Activated T-cell treated with anti-CD3 and anti-CD28 coated beads, Interleukin-2, amount 50 U/mL, for 24 hours (primary cell): ENCODE measurements at places on chromosomes 4 and X.

DNA sequence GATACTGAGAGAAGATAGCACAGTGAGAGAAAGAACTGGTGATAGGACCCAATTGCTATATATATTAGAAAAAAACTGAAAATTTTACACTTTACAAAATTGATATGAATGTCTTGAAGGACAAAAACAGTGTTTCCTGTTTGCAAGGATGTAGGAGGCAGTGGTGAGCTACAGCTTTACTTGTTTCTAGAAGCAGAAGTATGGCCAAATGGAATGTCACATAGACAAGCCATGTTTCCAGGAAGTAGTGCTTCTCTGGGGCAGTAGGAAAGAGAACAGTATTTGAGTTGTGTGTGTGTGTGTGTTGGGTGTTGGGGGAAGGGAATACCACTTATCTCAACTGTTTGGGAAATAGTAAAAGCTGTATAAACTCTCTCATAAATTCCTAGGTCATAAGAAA, 60.9 kb upstream of the IBSP start:
- no peaks in the 10 kb centered on the region for H3K4me1 ChIP-seq
- no peak overlapping the region for H3K4me3 ChIP-seq

DNA sequence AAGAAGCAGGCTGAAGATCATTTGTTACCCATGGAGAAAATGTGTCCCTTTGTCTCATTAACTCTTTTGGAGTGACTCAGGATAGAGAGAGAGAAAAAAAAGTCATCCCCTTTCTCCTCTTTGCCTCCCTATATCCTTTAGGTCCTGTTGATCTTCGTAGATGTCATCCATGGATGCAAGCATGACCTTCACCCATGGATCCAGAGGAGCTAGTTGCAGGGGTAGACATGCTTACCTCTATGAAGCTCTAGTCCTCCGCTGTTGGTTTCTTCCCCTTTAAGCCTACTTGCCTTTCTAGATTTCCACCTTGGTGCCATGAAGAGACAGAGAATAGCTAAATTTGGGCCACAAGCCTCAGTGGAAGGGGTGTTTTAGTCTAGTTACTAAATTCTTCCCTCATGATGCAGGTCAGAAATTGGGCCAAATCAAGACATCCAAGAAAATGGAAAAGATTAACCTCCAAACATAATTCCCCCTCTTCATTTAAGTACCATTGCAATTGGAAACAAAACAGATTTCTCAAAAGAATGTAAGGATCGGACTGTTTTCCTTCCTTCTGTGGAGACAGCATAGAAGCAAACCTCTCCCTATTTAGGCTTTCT, 178.4 kb downstream of the TECRL start:
- no peak overlapping the region for H3K27ac ChIP-seq
- DNase-seq, result no peak
- H3K4me1 ChIP-seq, result no peaks in the 10 kb centered on the region
- no peak overlapping the region for H3K4me3 ChIP-seq
- H3K27me3 ChIP-seq, result no peaks in the 10 kb centered on the region

DNA sequence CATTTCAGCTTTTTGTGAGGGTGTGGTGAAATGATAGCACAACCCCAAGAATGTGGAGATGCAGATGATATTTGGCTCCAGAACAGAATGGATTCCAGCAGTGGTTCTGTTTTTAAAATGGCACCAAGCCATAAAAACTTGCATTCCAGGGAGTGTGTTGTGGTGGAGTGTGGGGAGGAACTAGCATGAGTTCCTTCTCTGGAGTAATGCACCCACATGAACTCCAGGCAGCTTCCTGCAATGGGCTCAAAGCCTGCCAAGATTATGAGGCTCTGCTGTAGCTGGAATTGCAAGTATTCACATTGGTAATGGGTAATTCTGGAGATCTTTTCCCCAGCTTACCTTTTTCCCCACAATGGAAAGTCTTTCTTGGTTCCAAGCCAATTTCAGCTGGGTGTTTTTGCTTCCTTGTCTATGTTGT, 161.4 kb downstream of the RAB28 start:
- no peaks in the 10 kb centered on the region for H3K27me3 ChIP-seq
- no peak overlapping the region for H3K4me3 ChIP-seq
- DNase-seq, result no peak
- H3K36me3 ChIP-seq, result peaks cover 40% of the 10 kb centered on the region

DNA sequence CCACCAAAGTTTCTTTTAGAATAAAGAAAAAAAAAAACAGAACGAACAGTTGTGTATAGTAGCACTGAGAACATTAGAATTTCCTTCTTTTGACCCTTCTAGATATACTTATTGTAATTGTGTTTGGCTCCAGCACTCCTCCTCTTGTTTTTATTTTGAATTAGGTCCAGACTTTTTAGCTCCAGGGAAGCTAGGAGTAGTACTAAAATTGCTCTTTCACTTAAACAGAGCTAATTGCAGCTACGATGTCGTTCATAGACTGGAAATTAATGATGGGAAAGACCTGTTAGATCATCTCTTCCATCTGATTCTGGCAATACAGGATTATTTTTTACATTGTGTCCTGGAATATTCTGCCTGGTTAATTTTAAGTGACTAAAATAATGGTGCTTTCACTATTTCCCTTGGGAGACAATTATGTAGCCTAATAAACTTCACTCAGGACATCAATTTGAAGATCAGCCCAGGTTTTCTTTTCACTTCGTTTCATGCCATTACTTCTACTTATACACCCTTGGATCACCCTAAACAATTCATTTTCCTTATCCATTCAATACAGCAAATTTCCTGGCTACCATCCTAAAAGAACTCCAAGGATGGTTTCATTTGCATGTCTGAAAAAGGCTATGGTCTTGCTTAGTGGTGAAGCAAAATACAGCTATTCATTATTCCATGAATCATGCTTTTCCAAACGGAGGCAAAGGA, 480.8 kb upstream of the TECRL start:
- H3K27me3 ChIP-seq, result no peaks in the 10 kb centered on the region
- H3K4me1 ChIP-seq, result no peaks in the 10 kb centered on the region
- DNase-seq, result no peak
- no peak overlapping the region for H3K4me3 ChIP-seq

DNA sequence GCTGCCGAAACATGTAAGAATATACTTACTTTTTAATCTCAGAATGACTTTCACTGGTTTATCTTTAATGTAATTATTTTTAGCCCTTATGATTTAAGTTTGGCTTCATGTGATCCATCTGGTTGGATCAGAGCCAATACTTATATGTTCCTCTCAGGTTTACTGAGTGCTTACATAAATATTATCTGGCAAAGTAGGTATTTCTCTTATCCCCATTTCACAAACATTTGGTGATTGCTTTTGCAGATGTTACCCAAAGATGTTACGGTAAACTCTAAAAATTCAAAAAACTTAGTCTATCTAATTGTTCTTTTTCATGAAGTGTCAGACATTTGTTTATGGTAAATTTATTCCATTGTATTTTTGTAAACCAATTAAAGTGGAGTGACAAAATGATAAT, 115.0 kb upstream of the TLL1 start:
- no peak for DNase-seq
- no peaks in the 10 kb centered on the region for H3K36me3 ChIP-seq
- H3K4me1 ChIP-seq, result no peaks in the 10 kb centered on the region
- no peaks in the 10 kb centered on the region for H3K27me3 ChIP-seq
- H3K4me3 ChIP-seq, result no peak overlapping the region
- H3K27ac ChIP-seq, result no peak overlapping the region

- H3K4me3 ChIP-seq, result no peak overlapping the region
- peaks cover 1% of the 10 kb centered on the region for H3K36me3 ChIP-seq
- H3K27me3 ChIP-seq, result no peaks in the 10 kb centered on the region
- peaks cover 7% of the 10 kb centered on the region for H3K4me1 ChIP-seq
Observed at GRCh38 chr4:39614487-39615162, 24.0 kb downstream of the SMIM14 start.

DNA sequence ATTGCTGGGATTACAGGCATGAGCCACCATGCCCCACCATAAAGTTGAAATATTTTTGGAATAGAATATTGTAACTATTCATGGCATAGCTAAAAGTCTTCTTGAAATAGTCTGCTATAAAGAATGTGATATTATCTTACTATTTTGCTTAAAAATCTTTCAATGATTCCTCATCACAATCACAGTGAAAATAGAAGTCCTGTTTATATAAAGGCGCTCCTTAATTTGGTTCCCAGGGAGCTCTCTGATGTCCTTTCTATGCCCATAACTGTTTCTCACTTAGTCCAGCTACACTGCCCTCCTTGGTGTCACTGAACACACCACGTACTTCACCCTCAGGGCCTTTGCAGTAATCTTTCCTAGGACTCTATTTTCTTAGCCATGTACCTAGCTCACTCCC, 331.7 kb upstream of the GIMD1 start:
- DNase-seq, result no peak
- H3K36me3 ChIP-seq, result no peaks in the 10 kb centered on the region
- H3K4me3 ChIP-seq, result no peak overlapping the region
- H3K27me3 ChIP-seq, result no peaks in the 10 kb centered on the region
- H3K27ac ChIP-seq, result no peak overlapping the region
- H3K4me1 ChIP-seq, result no peaks in the 10 kb centered on the region
